ENCODE measurements at places on chromosomes 3 and 15.
A peak's percentile ranks its signal among the peaks of the same experiment; 100 is the strongest.

- DNase-seq, result no peak
Measured at GRCh38 chr3:119236756-119237155, 3.9 kb downstream of the B4GALT4 start.

- DNase-seq, result no peak
Measured at GRCh38 chr3:76694063-76694462, 345.8 kb upstream of the ROBO2 start.

DNA sequence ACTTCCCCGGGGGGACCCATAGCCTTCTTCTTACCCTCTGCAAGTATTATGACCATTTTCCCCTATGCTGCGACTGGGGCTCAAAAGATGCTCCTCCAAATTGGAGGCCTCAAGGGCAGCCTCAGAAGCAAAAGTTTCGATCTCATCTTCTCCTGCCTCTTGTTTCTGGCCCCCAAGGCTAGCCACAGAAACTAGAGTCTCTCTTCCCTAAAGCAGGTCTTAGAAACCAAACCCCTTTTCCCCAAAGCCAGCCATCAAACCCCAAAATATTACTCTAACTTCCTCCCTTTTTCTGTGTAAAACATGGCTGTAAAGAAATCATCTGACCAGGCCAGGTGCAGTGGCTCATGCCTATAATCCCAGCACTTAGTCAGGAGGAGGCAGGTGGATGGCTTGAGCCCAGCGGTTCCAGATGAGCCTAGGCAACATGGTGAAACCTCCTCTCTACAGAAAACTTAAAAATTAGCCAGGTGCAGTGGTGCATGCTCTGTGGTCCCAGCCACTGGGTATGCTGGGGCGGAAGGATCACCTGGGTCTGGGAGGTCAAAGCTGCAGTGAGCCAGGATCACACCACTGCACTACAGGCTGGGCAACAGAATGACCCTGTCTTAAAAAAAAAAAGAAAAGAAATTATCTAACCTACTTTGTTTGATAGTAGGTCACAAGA lies 36.7 kb upstream of the MFGE8 start:
- DNase-seq, result no peak

DNA sequence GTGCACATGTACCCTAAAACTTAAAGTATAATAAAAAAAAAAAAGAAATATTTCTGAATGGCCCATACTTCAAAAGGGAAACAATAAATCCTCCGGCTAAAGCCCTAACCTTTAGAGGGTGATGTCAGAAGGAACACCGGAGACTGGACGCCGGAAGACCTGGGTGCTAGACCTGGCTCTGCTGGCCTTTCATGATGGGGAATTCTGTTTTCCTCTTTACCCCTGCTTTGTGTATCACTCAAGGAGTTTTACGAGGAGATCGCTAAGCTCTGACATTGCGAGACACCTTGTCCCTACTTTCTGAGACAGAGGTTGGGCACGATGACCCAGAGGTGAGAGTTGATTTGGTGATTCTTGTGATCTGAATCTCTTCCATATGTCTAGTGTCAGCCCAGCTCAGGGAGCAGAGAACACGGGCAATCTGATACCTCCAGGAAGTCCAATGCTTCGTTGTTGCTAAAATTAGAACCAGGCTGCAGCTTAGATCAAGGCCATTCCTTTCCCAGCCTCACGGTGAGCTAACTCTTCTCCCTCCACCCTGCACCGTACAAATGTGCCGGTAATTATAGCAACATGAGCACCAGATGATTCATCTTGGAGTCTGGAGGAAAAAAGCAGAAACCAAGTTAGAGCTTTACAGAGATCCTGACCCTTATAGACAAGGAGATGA lies 42.0 kb upstream of the CFAP161 start:
- no peak for DNase-seq

DNA sequence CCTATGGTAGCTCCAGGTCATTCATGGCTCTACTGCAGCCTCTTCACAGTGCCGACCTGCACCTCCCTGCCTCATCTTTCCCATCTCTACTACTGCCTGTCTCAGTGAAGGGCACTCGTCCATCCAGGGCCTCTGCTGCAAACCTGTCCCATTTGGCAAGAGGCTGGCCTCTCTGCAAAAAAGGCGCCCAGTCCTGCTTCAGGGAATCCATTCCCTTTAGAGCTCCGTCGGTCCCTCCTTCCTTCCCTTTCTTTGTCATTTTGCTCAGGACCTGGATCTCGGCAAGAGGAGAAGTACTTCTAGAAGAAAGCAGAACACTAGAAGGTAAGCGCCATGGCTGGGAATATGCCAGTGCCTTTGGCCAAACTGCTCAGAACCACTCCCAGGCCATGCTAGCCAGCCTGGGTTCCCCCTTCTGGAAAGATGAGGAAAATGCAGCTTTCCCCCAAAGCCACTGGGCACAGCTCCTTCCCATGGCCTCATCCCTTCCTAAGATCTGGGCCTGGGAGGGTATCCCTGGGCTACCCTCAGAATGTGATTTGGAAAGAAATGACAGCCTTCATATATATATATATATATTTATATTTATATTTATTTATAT lies 6.4 kb upstream of the ISL2 start:
- no peak for DNase-seq

DNA sequence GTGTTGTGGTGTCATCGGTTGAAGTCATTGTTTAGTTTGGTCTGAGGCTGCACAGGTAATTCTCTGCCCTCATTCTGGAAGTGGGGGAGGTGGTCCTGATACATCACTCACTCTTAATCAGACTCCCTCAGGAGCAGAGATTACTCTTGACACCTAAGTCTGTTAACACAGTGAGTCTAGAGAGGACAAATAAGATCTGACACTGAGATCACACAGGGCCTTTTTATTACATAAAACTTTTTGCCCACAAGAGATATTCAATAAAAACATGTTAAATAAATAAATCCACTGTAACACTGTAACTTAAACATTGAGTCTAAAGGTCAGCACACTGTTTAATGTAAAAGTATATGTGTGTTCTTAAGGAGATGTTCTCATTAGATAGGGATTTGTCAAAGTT lies 57.1 kb upstream of the MBNL1 start:
- DNase-seq, result no peak

DNA sequence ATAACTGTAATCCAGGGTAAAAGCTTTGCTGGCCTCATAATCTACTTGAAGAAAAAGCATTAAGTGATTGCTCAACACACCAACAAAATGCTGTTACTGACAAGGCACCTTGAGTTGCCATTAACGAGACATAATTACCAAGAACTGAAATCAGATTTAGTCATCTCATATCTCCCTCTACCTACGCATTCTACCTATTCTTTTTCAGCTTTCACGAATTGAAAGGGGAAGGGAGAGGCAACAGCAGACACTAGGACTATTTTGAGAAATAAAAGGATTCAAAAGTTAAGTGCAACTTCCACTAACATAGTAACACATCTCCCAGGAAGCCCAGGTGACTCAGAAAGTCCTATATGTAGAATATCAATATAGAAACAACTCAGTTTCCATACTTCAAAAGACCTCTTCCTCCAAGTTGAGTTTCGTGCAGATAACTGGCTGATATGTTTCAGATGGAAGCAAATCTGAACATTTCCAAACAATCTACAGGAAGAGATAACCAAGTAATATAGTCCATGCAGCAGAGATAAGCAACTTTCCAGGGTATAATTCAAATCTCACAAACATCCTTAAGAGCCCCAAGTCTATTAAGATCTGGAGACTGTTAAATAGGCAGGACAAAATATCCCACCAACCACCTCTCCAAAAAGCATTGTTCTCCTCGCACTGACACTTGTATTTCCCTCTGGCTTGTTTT lies 1.9 kb downstream of the OSBPL10 start:
- DNase-seq, result no peak

GRCh38 chr15:101660005-101660404 lies 7.8 kb upstream of the TM2D3 start:
- DNase-seq, result no peak

GRCh38 chr3:194132465-194133286 lies 3.3 kb upstream of the HES1 start:
- DNase-seq, result no peak

DNA sequence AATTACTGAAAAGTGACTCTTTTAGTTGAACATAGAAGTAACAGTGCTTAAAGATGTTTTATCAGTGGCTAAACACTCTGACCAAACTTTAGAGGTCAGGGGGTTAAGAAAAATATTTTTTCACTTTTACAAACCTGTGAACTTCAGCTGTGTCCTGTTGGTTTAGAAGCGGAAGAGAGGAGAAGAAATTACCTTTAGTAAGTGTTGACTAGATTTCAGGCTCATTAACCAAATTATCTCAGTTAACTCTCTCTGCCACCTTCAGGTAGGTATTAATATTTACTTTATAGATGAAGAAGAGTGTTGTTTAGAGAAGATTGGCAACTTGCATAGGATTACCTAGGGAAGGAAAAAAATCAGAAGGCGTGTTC lies 151.9 kb upstream of the CMC1 start:
- no peak for DNase-seq

DNA sequence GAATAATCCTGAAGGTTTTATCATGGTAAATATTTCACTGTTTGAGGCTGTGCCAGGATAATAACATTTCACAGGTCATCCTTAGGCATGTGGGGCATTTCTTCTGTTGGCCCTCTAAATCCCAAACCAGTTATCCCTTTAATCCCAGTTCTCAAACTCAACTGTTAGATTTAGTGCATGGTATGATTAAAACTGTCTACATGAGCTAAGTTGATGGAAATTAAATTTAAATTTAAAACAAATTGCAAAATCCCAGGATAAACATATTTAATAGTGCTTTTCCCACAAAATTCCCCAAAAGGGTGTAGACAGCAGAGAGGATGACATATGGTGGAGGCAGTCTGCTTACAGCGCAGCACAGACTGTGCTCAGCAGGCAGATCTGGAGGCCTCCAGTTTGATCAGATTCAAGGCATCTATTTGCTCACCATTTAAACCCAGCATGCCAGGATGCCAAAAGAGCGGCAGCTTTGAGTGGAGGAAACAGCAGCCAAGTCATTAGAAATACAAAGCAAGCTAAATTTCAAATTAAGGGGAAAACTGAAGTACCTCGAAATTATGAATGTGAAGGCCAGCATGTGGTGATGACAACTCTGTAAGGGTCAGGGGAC lies 325.8 kb downstream of the KCNH8 start:
- no peak for DNase-seq

DNA sequence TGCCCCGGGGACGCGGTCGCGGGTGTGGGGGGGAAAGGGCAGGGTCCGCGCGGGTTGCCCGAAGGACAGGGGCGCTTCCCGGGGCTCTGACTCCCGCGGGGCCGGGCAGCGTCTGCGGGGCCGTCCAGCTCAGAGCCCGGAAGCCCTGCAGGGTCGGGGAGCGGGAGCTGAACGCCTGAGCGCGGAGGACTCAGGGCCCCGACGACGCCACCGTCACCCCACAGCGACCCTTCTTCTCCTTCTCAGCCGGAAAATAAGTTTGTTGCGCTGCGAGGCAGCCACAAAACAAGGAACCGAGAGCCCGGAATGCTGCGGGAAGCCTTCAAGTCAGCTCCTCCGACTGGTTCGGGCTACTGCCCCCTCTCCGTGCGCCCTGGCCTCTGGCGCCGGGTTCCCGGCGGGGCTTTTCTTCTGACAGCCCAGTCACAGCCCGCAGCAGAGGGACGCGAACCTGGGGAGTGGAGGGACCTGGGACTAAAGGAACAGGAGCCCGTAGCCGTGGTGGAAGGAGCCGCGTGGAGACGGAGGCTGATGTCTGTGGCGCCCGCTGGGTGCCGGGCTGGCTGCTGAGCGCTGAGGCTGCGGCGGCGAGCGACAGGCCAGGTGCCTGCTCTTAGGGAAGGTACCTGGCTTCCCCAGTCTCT lies 484 bp downstream of the CNTN4 start:
- no peak for DNase-seq

GRCh38 chr3:179929091-179929529 lies 107.6 kb downstream of the PEX5L start:
- peak; percentile 19 for DNase-seq

DNA sequence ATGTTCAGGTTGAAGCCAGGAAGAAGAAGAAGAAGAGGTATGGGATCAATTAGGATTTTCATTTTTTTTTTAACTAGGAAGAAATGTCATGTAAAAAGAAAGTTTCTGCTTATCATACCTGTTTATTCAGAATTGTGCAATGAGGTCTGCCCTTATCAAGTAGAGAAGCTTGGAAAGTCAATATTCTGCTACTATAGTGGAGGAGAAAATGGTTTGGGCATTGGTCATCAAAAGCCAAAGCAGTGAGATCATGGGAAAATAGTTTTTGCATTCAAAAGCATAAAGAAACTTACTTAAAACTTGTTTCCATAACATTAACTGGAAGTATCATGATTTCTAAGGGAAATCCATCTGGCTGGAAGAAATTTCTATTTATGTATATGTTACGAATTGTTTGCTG lies 1239.2 kb downstream of the NSUN3 start:
- no peak for DNase-seq

DNA sequence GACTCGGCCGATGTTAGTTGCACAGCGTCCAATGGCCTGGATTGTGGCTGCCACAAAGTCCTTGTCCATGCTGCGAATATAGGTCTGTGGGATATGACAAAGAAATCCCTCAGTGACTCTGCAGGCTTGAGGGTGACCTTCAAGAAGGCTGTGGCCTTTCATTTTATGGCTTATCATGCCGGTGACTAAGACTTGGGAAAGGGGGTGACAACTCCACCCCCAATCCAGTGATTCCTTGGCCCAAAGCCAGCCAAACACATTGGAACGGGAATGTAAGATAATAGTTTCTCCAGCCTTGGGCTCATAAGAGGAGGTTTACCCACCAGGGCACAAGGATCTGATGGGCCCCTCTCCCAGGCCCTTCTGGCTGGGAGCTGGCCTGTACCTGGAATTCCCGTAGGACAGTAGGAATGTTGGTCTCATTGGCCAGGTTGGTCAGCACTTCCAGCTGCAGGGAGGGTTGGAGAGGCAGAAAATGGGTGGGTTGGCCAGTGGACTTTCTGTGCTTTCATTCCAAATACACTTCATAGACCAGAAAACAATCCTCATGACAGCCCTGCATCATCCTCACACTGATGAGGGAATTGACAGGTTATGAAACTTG lies 30.7 kb upstream of the CPEB1 start:
- no peak for DNase-seq
